ENCODE measurements at places on chromosomes 5 and 9. TPM values are rescaled to one million over a fixed set of nuclear protein-coding genes. Genes with fewer than 3 reads are reported as not detected.

DNA sequence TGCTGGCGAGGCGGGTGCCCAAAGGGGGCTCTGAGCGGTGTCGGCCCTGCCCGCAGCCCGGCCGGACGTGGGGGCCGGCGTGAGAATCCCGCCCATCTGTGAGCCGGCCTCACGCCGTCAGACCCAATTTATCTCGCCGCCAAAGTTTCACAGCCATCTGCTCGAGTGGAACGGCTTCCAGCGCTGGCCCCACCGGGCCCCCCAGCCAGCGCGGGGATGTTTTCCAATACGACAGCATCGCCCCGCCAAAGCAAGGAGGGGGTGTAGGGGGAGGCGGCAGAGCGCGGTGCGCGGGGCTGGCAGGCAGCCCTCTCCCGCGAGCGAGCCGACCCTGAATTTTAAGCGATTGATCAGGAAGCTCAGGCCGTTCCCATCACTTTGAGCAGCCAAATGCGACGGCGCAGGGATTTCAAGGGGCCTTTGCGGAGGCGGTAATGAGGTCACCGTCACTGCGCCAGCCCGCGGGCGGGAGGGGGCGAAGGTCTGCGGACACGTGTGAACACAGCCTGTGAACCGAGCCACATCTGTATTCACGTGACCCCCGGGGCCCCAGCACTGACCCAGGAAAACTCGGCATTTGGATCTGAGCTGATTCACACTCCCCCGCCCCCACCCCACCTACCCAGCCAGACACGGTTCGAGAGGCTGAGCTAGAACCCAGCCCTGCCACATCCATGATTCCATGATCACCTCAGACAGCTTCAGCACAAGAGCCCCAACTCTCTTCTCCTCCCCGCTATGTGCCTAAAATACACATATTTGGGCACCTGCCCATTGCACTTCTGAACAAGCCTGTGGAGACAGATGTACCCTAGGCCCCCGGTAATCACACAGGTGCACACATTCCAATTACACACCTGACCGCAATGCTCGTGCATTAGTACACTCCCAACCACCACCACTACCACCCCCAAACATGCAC lies 47.8 kb upstream of the PSD2 start:
- peak; percentile 91 for DNase-seq

GRCh38 chr5:139419226-139420192 lies 15.6 kb upstream of the SPATA24 start:
- no peak for DNase-seq

GRCh38 chr9:25813478-25813877 lies 135.2 kb upstream of the TUSC1 start:
- no peak for DNase-seq

The GPX8 gene
- 26.1 TPM for total RNA-seq

The GRIN3A gene
- total RNA-seq: 0.14 TPM
